Activated effector memory CD4-positive, alpha-beta T cell treated with anti-CD3 and anti-CD28 coated beads, Interleukin-2, amount 50 U/mL, for 16 hours (primary cell): ENCODE measurements at places on chromosomes 12 and 14.

GRCh38 chr12:124734224-124734788, 129.4 kb downstream of the SCARB1 start:
- no peak for DNase-seq

DNA sequence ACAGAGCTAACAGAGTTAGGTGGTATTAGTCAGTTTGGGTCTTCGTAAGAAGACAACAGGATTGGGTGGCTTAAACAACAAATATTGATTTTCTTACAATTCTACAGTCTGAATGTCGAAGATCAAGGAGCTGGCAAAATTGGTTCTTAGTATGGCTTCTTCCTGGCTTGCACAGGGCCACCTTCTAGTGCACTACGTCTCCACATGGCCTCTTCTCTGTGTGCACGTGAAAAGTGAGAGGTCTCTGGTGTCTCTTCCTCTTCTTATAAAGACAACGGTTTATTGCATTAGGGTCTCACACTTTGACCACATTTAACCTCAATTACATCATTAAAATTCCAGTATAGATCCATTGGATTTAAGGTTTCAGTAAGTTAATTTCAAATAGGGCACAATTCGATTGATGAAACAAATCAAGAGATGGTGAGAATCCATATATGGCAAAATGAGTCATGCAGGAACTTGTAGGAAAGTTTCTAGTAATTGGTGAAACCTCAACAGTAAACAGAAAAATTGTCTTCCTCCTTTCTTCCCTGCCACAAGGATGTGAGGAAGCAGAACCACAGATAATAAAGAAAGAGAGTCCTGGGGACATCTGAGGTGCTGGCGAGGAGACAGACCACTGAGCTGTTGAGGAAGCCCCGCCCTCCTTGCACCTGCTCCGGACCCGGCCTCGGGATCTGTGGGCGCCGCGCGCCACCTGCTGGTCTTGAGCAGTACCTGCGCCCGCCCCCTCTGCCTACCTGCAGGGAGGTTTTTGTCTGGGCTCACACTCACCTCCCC, 846.7 kb downstream of the TMEM121 start:
- peak; percentile 92 for DNase-seq

DNA sequence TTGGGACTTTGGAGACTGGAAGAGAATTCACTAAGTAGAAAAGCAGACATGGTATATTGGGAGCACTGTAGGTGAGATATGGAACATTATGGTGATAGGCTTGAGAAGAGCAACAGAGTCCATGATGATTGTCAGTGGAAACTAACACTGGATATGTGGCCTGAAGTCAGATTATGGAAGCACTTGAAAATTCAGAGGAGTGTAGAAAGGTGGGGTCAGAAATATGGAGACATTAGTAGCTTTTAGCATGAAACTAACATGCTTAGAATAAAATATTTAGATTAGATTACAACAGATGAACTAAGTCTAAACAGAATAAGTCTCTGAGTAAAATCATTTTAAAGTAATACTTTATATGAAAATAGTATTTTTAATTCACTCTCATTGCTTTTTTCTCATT, 499.1 kb downstream of the TMEM117 start:
- DNase-seq = no peak

GRCh38 chr12:104682790-104683279, 226.1 kb downstream of the CHST11 start:
- DNase-seq = peak; percentile 86

DNA sequence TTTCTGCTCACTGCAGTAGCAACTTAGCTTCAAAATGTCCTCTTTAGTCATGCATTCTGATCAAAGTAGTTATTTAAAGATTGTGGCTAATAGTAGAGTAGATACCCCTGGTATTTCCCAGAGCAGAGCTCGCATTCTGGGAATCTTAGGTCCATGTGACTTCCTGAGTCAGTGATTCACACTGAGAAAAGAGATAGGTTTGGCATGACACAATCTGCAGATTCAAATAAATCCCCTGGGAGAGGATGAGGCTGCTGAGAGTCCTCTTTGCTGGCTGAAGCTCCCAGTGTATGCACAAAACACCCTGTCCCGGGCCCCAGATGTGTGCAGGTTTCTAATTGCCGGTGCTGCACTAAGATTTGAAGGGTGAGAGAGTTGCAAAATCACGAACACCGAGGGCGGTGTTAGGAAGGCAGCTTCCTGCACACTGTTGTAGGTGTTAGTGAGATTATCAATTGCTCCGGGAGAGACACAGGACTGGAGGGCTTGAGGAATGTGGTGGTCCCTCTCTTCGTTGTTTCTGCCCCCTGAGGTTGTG, 233.2 kb downstream of the NRXN3 start:
- no peak for DNase-seq

DNA sequence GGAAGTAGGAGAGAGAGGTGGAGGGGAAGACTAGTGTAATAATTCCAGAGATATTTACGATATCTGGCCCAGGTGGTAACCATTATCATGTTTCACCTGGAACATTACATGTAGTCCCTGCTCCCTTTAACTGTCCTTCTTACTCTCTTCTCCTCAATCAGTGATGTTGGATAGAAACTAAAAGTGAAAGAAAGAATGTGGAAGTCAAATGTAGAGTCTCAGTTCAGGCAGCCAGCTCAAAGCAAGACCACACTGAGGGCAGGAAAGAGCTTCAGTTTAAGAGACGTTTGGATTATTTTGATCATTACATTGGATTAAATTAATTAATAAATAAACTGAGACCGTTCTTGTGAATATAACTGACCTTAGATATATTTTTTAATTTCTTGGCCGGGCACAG, 594.4 kb downstream of the FLRT2 start:
- no peak for DNase-seq

DNA sequence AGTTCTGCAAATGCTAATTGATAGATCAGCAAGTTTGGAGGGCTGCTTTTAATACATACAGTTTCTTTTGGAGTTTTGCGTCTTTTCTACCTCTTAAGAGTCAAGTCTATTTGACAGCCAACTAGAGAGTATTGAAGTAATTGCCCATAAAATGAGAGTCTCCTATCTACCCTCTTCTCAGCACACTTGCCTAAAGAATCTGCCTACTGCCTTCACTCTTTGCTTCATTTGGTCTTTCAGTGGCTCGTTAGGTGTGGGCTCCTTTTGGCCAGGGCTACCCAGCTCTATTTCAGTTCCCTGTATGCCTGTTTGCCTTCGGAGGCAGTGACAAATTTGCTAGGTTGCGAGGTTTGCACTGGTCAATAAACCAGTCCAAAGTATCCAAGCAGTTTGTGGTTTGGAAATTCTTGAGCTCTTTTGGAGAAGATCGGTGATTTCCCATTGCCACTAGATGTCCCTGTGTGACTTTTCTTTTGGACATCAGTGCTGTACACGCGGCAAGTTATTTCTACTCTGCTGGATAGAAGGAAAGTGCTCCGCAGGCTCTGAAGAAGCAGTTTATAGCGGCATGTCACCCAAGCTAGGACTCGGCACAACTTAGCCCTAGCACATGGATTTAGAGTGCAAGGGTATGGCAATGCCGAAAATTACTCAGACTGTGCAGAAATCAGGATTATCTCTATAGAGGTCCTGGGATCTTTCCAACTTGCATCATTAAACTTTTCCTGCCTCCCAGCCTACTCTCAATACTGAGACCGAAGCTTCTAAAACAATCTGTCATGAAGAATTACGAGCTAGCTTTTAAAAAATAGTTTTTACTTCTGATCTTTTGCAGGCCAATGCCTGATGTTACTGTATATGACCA, 38.6 kb downstream of the MGST1 start:
- DNase-seq = no peak

GRCh38 chr14:87002776-87003175, 990.2 kb downstream of the GALC start:
- no peak for DNase-seq

- DNase-seq = no peak
Observed at GRCh38 chr14:37054144-37054543, 118.3 kb downstream of the SLC25A21 start.
